Caco-2 (cell line): ENCODE measurements at places on chromosomes 12 and 14.

GRCh38 chr12:93072340-93072739 is 143.2 kb upstream of the EEA1 start:
- no peak for DNase-seq

DNA sequence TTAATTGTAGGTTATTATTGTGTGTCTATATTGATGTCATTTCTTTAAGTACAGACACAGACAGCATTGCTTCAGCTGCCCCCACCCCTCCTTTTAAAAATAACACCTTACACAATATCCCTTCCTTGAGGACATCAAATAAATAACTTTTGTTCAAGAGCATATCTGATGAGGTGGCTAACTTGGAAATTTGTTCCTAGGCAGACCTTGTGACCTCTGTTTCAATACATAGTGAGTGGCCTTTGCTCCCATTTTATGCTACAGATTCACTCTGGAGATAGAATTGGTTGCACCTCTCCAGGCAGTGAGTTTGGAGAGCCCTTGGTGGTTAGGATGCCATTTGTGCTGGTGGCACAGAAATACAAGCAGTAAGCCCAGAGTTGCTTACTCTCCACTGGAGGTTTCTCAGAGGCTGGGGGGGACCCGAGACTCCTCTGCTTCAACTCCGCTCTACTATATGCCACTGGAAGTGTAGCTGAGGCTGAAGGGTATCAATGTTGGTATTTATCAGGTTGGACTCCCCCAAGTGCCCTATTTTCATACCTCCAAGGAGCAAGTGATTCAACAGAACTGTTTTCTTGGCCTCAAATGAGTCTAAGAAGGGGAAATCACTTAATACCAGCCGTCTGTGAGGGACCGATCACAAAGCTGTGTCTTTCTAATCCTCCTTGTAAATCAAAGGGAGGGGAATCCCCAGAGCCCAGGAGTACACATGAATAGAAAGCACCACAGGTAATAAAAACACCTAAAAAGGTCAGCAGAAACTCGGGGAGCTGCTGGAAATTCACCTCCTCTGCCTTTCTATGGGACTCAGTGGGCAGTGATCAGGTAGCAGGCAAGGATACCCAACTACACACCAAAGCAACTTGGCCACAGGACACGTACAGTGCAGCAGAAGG is 463.1 kb downstream of the RAD51B start:
- no peak for DNase-seq

- DNase-seq, result no peak
These were observed 37.8 kb upstream of the PLBD1 start for GRCh38 chr12:14605401-14605989.

DNA sequence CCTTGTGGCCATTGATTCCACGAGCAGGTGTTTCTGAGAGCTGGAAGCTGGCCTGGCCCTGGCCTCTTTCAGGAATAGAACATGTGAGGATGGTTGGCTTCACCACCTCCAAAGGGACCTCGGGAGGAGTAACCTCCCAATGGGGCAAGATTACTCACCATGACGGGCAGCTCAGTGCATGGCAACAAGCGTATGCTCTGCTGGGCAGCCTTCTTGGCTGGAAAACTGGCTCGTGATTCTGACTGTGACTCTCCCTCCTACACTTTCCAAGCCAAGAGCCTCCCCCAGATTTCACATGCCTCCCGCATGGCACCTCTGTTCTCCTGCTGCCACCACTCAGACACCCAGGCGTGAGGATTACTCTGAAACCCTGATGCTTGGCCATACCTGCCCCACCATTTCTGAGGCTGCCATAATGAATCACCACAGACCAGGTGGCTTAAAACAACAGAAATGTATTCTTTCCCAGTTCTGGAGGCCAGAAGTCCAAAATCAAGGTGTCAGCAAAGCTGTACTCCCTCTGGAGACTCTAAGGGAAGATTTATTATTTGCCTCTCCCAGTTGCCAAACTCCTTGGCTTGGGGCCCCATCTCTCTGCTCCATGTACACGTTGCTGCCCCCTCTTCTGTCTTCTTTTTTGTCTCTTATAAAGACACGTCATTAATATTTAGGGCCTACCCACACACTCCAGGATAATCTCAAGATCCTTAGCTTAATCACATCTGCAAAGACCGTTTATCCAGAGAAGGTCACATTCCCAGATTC is 215.9 kb downstream of the CHST11 start:
- no peak for DNase-seq

DNA sequence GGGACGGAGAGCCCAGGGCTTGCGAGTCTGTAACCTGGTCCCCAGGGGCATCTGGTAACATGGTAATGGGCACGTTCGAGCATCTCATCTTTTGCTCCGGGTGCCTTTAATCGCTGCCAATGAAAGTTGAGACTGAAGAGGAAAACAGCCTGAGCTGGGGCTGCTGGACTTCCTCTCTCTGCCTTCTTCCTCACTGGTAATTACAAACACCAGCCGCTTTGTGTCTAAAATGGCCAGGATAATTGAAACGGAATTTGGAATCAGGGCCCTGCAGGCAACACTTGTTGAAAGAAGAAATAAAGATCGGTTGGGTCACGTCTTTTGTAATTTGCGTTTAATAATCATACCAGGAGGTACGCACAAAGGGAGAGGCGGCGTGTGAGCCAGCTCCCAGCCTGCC is 51.5 kb upstream of the GPATCH2L start:
- no peak for DNase-seq

- peak; percentile 55 for DNase-seq
These were observed 1.9 kb downstream of the BCL7A start for GRCh38 chr12:122023339-122024131.

DNA sequence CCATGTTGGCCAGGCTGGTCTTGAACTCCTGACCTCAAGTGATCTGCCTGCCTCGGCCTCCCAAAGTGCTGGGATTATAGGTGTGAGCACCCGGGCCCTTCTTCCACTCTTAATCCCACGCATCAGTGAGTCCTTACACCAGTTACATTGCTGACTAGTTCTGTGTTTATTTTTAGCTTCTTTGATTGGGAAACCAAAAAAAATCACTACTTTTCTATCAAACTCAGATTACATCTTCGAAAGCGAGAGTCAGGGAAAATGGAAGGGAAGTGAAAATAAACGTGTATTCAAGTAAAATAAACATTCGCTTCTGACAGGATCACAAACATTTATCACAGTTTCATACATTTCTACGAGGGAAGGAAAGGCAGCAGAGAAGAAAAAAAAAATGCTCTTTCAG is 32.2 kb downstream of the FGD6 start:
- DNase-seq, result no peak

- no peak for DNase-seq
These were observed 58.2 kb upstream of the SLC2A13 start for GRCh38 chr12:40164034-40164433.

- DNase-seq, result peak; percentile 23
These were observed 318.1 kb downstream of the AEBP2 start for GRCh38 chr12:19757317-19757877.

DNA sequence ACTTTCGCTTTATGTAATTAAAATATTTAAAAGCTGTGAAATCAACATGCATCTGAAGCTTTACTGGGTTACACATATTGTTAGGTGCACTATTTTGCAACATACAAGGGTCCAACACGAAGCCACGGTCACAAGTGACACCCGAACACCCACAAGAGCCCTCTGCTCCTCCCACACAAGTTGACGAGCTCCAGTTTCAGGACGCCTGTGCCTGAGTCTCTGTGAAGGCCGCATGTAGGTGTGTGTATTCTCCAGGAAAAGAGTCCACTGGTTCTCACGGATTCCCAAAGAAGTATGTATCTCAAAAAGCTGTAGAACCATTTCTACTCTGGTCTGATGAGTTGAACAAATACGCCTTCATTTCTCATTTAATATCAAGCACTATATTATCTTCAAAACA is 12.0 kb downstream of the SLC15A4 start:
- DNase-seq, result no peak

- peak; percentile 73 for DNase-seq
These were observed 127.9 kb upstream of the TMEM132D start for GRCh38 chr12:130031571-130032189.

DNA sequence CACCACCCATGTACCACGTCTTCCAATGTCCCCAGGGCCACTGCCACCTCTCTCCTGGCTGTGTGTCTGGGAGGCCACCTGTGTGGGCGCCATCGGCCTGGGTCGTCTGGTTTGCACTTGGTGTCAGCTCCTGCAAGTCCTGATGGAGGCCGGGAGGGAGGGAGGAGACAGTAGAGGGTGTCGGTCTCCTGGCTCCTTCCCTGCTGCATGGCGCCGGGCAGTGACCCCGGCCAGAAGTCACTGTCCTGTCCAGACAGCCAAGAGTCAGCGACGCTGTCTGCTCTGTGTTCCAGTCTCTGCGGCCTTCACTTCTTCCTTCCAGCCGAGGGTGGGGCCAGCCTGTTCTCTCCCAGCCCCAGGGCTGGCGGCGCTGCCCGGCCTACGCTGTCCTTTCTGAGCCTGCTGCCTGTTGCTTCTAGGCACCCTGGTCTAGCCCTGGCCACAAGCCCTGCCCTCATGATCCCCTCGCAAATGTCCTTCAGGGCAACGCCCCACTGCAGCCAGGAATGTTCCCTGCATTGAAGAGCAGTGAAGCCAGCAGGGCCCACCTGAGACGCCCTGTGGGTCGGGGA is 13.0 kb upstream of the LBHD2 start:
- no peak for DNase-seq

- DNase-seq, result no peak
These were observed 22.3 kb downstream of the KCNK10 start for GRCh38 chr14:88300817-88301216.

DNA sequence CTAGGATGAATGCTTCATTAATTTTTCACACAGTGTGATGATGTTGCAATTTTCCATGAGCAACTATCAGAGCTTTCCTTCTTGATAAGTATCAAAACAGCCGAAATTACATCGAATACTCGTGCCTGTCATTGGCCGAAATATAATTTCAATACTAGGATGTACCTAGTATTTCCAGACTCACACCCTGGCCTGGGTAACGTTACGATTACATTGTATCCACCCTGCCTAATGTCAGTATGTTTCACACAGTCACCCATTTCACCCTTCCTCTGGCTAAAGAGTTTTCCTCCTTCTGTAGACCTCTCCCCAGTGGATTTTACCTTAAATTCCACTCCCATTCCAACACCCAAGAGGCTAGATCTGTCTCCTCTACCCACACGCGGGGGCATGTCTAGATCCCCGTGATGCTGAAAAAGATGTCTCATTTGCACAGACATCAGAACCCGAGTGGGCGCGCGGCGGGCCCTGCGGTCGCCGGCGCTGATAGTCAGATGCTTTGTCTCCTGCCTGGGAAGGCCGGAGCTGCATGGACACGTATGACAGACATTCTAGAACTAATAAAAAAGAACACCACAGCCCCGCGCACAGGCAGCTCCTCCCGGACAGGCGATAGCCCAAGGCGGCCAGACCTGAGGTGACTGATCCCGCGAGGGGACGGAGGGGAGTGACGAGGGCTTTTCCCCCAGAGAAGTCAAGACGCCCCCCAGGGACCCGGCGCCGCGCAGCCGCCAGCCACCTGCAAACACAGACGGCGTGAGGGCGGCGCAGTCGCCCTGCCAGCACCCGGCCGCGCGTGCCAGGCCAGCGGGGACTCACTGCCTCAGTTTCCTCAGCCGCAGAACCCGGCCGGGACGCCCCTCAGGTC is 723 bp downstream of the KIF21A start:
- peak; percentile 60 for DNase-seq

DNA sequence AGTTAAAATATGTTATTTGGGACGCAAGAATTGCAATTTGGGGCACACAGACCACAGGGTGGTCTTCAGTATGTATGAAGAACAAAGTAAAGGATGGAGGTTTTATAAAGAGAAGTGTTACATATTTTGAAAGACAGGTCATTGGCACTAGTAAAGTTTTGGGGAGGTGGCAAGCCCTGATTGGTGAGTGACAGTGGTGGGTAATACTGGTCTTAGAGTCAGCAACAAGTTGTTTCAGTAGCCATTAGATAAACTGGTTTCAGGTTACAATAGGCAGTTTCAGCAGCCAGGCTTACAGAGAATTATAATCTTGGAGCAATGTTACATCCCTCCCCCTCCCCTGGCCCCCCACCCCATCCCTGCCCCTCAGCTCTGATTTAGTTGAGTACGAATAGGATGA is 17.5 kb downstream of the MARK3 start:
- no peak for DNase-seq

DNA sequence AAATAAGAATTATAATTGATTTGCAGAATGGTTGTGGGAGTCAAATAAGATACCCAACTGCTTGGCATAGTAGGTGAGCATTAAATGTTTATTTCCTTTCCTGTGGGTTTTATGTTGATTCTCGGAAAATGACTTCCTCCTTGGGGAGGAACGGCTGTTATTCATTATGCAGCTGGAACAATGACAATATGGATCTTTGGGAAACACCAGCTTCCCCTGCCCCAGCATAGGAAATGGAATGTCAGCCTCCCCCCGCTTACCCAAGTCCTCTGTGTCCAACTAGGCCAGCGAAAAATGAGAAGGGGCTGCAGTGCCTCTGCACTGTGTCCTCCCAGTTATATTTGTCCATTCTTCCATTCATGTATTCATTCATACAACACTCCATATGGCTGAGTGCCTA is 11.7 kb upstream of the CCDC177 start:
- DNase-seq, result no peak

DNA sequence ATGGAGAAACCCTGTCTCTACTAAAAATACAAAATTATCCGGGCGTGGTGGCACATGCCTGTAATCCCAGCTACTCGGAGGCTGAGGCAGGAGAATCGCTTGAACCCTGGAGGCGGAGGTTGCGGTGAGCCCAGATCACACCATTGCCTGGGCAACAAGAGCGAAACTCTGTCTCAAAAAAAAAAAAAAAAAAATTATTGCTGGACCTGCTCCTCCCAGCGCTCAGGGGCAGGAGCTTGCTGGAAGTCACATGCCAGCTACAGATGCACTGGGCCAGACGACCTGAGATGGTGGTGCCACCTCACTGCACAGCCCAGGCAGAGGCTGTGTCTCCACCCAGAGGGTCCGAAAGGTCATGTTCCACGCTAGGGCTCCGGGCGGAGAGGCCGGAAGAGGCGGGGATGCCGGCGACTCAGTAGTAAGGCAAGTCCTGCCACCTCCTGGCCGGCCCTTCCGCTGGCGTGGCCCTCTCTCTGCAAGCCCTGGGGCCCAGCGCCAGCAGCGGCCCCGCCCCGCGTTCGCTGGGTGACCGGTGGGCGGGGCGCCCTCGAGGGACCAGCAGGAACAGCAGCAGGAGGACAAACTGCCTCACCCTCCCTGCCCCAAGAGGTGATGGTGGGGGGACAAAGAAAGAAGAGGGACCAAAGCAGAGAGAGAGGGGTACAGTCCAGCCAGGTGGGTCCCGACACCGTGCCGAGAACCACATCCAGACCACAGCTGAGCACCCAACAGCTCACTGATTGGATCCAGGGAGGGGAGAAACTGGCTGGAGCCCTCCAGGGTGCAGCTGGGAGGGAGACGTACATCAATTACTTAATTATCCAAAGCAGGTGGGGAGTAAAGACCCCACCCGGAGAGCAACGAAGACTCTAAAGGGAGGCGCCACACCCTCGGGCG is 3.6 kb upstream of the RHOF start:
- peak; percentile 97 for DNase-seq

GRCh38 chr12:124057691-124058090 is 84.7 kb downstream of the ZNF664 start:
- DNase-seq, result no peak
